Fibroblast of the aortic adventitia (primary cell): ENCODE measurements at places on chromosomes 1 and 21. TPM values are rescaled to one million over a fixed set of nuclear protein-coding genes. Genes with fewer than 3 reads are reported as not detected.
A peak's percentile ranks its signal among the peaks of the same experiment; 100 is the strongest.

DNA sequence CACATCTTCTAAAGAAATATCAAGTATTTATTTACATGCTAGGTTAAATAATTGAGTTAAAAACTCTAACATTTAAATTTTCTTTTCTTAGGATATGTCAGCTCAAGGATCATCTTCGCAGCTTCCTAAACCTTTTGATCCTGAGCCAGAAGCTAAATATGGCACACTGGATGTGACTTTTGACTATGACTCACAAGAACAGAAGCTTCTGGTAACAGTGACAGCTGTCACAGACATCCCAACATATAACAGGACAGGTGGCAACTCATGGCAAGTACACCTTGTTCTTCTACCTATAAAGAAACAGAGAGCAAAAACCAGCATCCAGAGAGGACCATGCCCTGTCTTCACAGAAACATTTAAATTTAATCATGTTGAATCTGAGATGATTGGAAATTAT is 132.7 kb upstream of the SERTAD4 start:
- DNase-seq = no peak

DNA sequence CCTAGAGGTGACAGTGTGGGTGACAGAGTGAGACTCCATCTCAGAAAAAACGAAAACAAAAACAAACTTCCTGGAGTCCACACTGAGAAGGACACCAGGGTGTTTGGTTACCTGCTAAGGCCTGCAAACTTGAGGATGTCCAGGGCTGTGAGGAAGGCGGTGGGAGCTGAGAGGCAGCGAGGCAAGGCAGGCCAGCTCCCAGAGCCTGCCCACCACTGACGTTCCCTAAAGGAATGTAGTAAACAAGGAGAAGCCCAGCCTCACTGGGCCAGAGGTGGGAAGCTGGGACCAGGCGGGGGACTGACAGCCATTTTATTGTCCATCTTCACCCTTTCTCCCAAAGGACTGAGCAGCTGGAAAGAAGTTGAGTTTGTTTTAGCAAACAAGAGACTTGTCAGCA is 24.1 kb downstream of the SHISA4 start:
- DNase-seq = peak; percentile 49

DNA sequence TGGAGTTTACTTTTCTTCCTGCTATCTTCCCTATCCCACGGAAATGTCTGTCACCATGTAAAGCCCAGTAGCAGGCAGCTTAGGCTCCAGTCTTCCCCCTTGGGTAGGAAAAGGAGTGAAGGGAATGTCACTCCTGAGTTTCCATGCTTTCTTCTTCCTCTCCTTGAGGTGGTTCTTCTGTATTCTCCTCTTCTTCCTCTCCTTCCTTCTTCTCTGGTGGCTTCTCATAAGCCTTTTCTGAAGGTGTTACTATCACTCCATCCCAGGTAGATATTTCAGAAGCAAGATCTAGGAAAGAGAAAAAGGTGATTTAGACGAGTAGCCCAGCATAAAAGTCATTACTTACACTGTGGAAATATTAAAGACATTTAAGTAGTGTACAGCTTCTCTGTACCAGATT is 3.8 kb downstream of the SNAPIN start:
- no peak for DNase-seq

LRRC38 gene
- not detected in 2 replicates for total RNA-seq

PLA2G2E gene
- not detected in 2 replicates for total RNA-seq

DNA sequence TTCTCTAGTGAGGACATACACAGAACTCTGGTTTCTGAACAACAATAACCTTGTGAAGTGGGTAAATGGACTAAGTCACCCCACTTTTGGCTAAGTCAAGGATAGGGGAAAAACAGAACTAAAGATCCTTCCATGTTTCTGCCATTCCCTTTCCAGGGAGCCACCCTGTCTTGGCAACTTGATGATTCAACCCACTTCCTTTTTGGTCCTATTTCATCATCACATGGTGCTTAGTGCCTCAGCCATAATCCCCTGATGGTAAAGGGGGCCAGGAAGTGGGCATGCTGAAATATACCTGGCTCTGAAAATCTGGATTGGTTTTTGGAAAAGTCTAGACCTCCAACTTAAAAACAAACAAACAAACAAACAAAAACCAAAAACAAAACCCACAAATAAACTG is 206.4 kb upstream of the FOXD3 start:
- peak; percentile 15 for DNase-seq

DNA sequence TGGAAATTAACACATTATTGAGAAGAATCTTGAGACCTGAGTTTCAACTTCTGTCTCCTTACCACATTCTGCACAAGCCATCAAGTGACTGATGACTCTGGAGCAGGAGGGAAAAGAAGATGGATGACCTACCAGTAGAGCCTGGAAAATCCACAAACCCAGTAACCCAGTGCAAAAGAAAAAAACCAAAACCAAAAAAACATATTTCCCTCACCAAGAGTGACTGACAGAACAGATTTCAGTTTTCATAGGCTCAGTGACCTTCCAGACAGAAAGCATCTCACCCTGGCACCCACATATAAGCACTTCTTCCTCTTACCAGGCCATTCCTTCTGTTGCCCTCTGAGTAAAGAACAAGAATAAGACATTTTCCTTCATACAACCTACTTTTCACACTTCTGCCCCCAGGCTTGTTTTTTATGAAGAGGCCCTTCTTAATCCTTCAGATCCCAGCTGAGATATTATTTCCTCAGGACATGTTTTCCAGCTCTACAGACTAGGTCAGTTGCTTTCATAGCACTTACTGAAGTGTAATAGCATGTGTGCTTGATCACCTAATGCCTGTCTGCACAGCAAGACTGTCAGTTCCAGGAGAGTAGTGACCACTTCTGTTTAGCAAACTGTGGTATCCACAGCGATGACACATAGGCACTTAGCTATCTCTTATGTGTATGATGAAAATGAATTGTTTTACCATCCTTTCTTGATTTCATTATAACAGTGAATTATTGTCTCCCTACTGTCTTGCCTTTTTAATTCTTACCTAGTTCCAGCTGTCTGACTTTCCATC is 4.0 kb downstream of the TSACC start:
- no peak for DNase-seq

- DNase-seq = peak; percentile 75
Observed at GRCh38 chr1:10378081-10378841, 20.6 kb upstream of the PGD start.

DNA sequence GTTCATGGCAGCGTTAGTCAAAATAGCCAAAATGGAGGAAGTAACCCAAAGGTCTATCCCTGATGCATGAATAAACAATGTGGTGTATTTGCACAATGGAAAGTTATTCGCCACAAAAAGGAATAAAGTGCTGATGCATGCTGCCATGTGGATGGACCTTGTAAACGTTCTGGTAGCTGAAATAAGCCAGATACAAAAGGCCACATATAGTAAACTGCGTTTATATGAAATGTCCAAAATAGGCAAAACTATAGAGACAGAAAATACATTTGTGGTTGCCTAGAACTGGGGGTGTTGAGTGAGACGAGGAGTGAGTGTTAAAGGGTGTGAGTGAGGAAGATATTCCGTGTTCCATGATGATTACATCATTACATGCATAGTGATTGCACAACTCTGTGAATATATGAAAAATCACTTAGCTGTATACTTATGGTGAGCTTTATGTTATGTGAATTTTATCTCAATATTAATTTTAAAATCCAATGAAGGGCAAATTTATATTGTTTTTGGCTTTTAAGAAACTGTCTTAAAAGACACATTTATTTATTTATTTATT is 321.3 kb downstream of the KIF26B start:
- no peak for DNase-seq

DNM3 gene
- total RNA-seq = 2.0 and 2.1 TPM in 2 replicates

- peak; percentile 97 for DNase-seq
Observed at GRCh38 chr21:33761441-33762036, 119.2 kb downstream of the ITSN1 start.

CYYR1 gene
- 0.09 TPM in 1 of 2 replicates, not detected in the other for total RNA-seq

GSTM5 gene
- 6.1 and 13.0 TPM in 2 replicates for total RNA-seq

- peak; percentile 83 for DNase-seq
Observed at GRCh38 chr1:54312796-54313316, 93.3 kb downstream of the SSBP3 start.
